ENCODE measurements at places on chromosomes 7 and 10.

DNA sequence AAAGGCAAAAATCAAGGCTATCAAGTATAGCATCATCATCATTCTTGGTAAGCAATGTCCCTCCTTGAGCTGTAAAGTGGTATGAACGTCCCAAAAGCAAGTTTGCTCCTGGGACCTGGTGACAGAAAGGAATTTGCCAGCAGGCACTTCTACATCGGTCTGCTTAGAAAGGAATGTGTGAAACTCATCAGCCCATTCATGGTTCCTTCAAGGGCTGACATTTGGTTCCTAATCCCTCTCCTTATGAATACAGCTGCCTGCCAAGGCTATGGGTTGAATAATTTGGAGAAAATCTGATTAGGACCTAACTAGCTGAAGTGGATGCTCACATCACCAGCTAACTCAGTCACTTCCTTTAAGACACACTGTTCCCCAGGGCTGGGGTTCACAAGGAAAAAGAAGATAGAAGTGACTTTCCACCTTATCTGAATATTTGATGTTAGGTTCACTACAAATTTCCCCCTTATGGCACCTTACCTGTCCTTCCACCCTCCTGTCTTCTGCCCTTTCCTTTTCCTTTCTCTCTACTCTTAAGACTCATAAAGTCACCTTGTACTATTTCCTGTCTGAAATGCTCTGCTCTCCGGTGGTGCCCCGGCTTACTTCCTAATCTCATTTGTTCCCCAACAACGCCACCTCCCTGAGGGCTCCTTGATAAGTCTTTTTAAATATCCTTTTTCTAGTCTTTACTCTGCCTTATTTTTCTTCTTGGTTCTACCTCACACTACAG lies 187.1 kb downstream of the NPSR1 start:
- DNase-seq: no peak

GRCh38 chr7:73769481-73770001 lies 529 bp downstream of the CLDN3 start:
- no peak for DNase-seq

GRCh38 chr10:77513781-77514331 lies 123.8 kb downstream of the KCNMA1 start:
- no peak for DNase-seq

DNA sequence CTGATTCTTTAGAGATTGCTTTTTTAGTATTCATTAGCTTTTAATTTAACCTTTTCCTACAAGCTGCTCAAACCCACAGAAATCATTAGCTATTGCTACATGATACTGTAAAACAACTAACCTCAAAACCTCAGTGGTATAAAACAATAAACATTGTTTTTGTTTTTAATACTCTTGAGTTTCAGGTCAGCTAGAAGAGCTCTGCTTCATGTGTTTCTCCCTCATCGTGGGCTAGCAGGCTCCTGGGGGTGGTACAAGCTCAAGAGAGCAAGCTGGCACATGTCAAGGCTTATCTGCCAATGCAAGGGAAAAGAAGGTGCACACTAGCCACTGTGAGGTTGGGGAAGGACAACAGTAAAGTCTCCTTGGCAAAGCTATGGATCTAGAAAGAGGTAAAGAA lies 232.9 kb upstream of the PHF14 start:
- no peak for DNase-seq

- DNase-seq: no peak
Observed at GRCh38 chr10:78335691-78336401, 302.2 kb downstream of the RPS24 start.

GRCh38 chr7:85186083-85186520 lies 754 bp downstream of the SEMA3D start:
- DNase-seq: no peak

DNA sequence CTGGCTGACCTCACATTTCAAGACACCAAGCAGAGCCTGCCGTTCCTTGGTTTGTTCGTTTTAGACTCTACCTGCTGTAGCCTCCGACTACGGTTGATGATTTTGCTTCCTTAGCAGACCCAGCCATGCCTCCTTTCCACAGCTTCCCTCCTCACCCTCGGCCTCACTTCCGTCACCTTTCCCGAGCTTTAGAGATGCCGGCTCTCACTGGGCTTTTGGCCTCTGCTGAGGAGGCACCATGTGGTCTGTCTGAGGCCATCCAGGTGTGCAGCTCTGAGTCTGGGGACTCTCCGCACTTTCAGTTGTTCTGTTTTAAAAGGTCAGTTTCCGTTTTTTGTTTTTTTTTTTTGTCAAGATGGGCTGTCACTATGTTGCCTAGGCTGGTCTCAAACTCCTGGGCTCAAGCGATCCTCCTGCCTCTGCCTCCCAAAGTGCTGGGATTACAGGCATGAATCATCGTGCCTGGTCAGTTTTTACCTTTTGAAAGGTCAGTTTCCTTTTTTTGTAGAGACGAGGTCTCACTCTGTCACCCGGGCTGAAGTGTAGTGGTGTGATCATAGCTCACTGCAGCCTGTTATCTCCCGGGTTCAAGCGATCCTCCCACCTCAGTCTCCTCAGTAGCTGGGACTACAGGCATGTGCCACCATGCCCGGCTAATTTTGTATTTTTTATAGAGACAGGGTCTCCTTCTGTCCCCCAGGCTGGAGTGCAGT lies 11.7 kb downstream of the ORAI2 start:
- DNase-seq: no peak

- no peak for DNase-seq
Observed at GRCh38 chr10:61941202-61941681, 39.7 kb downstream of the ARID5B start.

DNA sequence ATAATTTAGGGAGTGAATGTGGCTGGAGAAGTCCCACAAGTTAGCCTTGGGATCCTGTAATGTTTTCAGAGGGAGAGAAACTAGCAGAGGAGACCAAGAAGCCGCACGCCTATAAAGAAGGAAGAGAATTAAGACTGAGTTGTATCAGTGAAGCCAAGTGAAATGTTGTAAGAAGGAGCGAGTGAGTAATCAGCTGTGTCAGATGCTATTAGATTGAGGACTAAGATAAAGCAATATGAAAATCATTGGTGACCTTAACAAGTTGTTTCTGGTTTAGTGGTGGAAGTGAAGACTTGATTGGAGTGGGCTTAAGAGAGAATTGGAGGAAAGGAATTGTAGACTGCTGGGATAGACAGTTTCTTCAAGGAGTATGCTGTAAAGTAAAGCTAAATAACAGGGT lies 8.8 kb downstream of the CCSER2 start:
- no peak for DNase-seq

GRCh38 chr7:71184609-71185008 lies 52.7 kb downstream of the GALNT17 start:
- DNase-seq: no peak

- DNase-seq: no peak
Observed at GRCh38 chr7:87627634-87627994, 584 bp upstream of the RUNDC3B start.

DNA sequence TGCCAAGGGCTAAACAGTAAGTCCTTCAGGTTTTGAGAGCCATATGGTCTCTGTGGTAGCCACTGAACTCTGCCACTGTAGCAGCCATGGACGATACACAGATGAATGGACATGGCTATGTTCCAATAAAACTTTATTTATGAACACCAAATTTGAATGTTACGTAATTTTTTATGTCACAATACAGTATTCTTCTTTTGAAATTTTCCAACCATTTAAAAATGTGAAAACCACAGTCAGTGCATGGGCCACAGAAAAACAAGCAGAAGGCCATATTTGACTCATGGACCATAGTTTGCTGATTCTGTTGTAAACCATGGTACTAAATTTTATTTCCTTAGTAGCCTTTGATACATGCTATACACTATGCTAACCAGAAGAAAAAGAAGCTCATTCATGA lies 361.8 kb downstream of the MAGI2 start:
- no peak for DNase-seq

- no peak for DNase-seq
Observed at GRCh38 chr10:24650669-24651391, 72.9 kb downstream of the ARHGAP21 start.

DNA sequence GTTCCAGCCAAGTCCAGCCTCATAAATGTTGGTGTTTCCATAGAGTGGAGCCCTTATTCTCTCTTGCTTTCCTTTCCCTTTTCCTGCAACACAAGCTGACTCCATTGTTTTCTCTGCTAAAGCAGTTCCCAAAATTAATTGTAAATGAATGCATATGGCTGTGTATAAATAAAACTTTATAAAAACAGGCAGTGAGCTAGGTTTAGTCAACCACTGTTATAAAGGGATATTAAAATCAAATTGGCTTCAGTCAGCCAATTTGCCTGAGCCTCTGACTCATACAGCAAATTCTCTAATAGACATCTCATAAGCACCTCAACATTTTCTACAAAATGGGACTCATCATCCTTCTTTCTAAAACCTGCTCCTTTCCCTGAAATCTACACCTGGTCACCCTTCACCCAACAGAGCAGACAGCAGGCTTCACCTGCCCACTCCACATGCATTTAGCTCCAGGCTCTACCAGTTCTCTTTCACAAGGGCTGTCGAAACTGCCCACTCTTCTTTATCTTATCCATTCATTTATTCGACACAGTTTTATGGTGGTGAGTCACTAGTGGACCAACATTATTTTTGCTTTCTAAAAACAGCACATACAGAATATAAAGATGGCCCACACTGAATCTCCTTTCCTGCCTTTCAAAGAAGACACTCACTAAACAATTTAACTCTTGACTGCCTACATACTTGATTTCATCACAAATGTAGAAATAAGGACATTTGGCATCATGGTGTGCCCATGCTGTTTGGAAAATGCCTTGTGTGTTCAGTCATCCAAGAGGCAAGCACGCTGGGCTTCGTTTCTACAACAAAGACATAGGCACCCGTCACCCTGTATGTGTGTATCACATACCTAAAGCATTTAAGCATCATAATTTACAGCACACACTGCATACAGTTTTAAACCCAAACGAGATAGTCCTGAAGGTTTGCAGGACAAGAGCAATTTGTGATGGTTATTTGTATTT lies 74.6 kb upstream of the C7orf33 start:
- DNase-seq: no peak

DNA sequence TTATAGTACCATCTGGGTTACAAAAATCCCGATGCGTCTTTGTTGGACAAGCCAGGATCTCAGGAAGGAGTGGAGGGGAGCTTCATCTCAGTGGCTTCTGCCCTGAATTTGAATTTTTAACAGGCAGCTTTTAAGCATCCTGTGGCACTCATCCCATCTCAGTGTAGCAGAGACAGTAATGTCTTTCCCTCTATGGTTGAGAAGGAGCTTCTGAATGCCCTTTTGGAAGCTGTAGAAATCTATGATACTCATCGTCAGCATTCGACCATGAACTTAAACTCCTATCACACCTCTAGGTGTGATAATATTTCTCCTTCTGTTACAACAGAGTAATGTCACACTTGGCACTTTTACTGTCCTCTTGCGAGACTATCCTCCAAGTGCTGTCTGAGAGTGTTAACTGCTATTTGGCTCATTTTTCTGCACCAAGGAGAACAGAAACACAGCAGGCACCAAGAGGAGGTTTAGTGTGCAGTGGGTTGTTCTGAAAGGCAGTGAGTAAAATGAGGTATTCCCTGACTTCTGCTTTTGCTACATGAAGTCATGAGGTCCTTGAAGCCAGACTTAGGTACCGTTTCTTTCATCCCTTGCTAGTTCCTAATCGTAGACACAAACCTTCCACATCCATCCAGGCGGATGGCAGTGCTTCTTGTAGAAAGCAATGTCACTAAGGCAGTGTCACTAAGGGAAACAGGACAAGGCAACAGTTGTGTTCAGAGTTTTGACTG lies 177.4 kb downstream of the CELF2 start:
- no peak for DNase-seq

DNA sequence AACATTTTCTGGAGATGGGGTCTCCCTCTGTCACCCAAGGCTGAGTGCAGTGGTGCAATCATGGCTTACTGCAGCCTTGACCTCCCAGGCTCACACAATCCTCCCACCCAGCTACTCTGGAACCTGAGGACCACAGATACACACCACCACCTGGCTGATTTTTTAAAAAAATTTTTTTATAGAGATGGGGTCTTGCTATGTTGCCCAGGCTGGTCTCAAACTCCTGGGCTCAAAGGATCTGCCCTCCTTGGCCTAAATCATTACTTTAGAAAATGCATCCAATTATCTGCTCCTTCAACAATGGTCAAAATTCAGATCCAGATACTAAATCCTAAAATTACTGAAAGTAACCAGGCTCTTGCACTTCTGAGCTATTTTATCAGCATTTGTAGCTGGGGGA lies 55.2 kb downstream of the CTBP2 start:
- DNase-seq: no peak

DNA sequence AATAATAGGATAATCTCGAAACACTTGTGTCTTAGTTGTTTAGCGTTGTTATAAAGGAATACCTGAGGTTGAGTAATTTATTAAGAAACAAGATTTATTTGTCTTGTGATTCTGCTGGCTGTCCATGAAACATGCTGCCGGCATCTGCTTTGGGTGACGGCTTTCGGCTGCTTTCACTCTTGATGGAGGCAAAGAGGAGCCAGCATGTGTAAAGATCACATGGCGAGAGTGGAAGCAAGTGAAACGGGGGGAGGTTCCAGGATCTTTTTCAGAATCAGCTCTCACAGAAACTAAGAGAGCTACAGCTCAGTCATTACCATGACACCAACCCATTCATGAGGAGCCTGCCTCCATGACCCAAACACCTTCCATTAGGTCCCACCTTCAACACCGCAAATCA lies 402.8 kb downstream of the CDC14C start:
- no peak for DNase-seq

DNA sequence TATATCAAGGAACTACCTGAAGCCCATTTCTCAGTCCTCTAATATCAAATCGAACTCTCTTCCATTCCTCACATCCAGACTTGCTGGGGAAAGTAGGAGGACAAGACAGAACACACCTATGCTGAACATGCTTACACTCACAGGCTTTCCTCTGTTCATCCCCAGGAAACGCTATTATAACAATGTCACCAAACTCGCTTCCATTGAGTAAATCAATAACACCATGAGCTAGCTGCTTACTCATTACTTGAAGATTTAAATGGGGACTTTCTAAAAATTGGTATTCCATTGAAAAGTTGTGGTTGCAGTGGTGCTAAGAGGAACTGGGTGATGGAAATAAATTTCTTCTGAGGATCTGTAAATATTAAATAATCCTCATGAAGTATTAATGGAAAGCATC lies 88.8 kb downstream of the SLC25A13 start:
- DNase-seq: no peak

GRCh38 chr7:122886357-122887081 lies at the start of gene CADPS2:
TSS of gene CADPS2 (minus strand) at chr7:122886460. CDS start at chr7:122886337, 123 bp downstream.
- DNase-seq: no peak

DNA sequence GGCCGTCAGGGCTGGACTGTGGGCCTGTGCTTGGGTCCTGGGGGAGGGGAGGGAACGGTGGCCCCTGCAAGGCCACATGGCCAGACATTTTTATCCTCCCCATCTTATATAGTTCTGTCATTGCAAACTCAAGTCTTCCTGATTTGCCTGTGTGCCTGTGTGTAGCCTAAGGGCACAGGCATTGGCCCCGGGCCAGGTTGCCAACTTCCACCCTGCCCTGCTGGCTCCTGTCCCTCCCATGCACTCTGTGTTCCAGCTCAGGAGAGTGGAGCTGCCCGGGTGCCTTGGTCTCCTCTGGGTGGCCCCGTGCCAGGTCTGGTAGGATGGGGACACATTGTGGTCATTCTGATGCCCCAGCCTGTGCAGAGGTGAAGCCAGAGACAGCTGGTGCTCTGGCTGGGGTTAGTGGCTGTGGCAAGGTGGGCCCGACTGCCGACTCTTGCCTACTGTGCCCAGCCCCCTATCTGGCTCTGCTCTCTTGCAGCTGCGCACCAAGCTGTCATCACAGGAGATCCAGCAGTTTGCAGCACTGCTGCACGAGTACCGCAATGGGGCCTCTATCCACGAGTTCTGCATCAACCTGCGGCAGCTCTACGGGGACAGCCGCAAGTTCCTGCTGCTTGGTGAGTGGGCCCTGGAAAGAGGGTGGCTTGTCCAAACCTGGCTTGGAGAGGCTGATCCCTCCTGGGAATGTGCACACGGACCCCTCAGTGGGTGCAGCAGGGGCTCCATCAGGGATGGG lies 14.8 kb downstream of the NACAD start:
- DNase-seq: no peak

Data from stimulated activated CD4-positive, alpha-beta T cell treated with anti-CD3 and anti-CD28 coated beads, Interleukin-12 subunit alpha, Interleukin-12 subunit beta, amount 100 ng/mL, for 24 hours (primary cell).